ENCODE measurements at places on chromosomes 4 and X.

- DNase-seq: no peak
Measured at GRCh38 chrX:148459343-148459742, 41.1 kb upstream of the AFF2 start.

DNA sequence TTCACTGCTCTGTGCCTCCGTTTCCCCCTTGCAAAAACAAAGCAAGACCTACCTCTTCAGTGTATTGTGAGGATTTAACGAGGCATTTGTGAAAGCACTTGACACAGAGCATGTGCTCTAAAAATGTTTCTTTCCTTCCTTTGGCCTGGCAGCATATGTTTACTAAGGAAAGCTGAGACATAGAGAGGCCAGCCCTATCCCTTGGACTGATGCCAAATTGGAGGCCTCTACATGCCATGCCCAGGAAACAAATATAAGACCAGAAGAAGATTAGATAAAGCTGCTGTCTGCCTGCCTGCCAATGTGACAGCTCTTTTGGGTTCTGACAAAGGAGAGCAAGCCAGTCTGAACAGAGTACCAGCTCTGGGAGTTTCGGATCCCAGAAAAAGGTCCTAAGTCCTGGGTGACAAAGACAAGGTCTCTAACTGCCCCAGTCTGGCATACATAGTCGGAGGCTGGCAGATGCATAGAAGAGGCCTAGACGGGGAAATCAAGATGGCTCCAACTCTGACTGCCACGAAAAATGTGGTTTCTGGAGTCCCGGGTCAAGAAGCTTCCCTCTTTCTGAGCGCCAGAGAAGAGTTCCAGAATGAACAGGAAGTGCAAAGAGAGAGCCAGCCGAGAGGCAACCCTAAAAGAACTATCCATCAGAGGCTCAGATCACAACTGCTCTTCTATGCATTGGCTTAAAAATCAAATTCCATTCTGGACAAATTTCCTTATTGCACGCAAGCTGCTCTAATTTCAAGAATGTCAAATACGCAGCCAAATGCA, 25.8 kb downstream of the OTUD6A start:
- DNase-seq: peak; percentile 35

GRCh38 chrX:79413963-79414362, 46.8 kb upstream of the ITM2A start:
- no peak for DNase-seq

DNA sequence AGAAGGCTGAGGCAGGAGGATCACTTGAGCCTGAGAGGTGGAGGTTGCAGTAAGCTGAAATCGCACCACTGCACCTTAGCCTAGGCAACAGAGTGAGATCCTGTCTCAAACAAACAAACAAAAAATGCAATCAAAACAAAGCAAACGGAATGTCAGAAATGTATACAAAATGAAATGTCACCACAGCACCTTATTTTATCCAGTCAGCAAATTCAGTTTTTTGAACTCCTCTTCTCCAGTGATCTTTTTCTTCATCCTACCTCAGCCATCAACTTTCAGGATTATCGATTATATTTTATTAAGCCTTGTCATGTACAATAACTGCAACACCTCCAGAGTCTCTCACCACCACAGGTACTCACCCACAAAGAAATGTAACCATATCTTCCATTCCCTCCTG, 31.1 kb upstream of the HPGDS start:
- no peak for DNase-seq

GRCh38 chr4:41799126-41799525, 50.6 kb upstream of the PHOX2B start:
- DNase-seq: no peak

GRCh38 chr4:113209652-113210320, 160.3 kb downstream of the ANK2 start:
- DNase-seq: no peak

DNA sequence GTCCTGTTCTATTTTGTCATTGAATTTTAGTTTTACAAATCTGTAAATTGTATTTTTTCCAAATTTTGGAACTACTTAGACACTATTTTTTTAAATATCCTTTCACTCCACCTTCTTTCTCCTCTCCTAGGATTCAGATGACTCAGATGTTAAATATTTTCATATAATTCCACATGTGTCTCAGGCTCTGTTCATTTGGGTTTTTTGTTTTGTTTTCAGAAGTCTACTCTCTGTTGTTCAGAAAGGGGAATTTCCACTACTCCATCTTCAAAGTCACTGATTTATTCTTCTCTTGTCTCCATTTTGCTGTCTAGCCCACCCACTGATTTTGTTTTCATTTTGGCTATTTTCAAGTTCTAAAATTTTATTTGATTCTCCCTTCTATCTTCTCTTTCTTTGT, 264.0 kb upstream of the SLIT2 start:
- DNase-seq: no peak

Data from NCI-H524 (cell line).